ENCODE measurements at places on chromosomes 3 and 15.

GRCh38 chr3:161348796-161349400, 22.4 kb downstream of the SPTSSB start:
- no peak for DNase-seq

DNA sequence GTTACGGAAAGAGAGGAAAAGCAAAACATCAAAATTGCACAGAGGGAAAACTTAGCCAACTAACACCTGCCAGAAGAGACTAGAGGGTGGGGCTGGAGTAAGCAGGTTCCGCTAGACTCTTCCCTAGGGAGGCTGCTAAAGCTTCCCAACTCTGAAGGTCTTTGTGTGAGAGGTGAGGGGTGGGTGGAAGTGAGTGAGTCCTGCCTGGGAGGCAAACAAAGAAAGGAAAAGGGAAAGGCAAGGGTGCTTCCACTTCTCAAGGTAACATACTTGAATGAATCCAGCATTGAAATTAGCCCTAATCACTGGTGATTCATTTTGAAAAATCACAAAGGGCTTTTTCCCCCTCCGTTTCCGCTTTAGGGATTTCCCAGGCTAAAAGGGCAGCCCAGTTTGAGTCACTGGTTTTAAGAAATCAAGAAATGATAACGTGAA, 220.5 kb upstream of the ADAMTS9 start:
- no peak for DNase-seq

DNA sequence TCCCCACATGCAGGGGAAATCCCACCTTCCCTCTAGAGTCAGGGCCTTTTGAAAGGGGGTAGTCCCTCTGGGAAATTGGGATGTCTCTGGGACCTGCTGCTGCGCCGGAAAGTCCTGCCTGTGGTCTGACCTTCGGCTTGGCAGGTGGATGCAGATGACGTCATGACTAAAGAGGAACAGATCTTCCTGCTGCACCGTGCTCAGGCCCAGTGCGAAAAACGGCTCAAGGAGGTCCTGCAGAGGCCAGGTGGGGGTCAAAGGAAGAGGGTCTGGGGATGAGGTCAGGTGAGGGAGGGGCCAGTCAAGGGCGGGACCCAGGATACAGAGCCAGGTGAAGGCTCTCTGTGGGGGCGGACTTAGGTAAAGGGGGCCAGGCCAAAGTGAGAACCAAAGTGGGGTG, 16.2 kb downstream of the PTH1R start:
- DNase-seq, result no peak

GRCh38 chr15:64776402-64776786, 1.0 kb upstream of the RBPMS2 start:
- DNase-seq, result no peak

DNA sequence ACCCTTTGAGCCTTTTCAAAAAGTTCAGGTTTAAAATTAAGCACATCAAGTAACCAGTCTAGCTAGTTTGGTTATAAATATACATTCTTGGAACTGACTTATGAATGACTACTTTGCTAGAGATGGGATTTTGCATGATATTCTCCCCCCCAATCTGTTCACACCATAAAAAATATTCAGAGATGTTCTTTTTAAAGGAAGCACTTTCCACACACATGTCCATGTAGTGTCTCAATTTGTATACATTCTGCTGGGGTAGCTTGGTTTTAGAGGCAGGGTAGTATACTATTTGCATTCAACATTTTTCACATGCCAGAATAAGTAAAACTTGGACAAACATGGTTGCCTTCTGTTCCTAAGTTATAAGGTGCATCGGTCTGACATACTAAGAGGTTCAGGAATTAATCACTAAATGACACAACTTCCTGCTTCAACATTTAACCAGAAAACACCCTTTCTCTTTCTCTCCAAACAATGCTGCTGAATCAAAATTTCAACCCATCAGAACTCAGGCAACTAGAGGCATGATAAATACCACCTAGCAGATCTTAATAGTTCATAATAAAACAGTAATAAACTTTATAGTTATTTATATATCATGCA, 57.0 kb downstream of the SUMF1 start:
- no peak for DNase-seq

GRCh38 chr15:77846360-77846759, 213.6 kb upstream of the LINGO1 start:
- no peak for DNase-seq

- no peak for DNase-seq
Measured at GRCh38 chr3:184570489-184570888, 8.9 kb downstream of the EPHB3 start.

DNA sequence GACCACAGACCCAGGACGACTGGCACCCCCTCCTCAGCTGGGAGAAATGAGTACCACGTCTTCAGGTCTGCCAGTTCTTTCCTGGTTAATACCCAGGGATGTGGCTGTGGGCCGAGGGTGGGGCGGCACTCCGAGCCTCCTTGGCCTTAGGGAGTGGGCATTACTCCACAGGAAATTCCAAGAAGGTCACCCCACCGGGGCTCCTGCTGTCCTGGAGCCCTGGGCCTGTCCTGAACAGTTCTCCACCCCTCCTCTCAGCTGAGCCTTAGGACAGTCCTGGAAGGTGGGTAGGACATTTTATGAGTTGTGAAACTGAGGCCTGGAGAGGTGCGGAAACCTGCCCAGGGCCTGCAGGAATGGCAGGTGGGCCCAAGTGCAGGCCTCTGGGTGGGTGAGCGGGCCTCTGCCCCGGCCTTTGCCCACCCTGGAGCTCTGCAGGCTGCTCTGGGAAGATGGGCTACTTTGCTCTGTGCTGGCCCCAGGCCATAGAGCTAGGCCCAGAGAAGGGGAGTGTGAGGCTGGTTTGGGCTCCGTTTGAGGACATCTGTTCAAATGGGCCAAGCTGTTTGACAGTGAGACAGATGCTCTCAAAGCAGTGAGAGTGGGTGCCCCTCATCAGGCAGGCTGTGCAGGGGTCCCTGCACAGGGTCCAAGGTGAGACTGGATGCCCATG, 103.1 kb downstream of the TMEM266 start:
- no peak for DNase-seq

DNA sequence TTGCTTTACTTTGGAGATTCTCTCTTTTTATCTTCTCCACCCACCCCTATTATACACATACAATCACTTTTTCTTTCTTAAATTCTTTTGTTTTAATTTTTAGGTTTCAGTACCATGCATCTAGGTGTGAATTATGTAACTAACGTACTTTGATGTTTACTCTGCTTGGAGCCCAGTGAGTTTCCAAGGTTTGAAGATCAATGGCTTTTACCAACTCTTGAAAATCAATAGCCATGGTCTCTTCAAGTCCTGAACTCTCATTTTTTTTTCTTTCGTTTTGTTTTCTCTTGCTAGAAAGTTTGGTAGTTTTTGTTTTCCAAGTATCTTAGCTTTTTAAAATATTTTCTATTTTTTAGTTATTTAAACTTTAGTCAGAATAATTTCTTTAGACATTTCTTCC, 417.2 kb downstream of the ZBBX start:
- no peak for DNase-seq
